ENCODE measurements at places on chromosomes 1 and 21.

DNA sequence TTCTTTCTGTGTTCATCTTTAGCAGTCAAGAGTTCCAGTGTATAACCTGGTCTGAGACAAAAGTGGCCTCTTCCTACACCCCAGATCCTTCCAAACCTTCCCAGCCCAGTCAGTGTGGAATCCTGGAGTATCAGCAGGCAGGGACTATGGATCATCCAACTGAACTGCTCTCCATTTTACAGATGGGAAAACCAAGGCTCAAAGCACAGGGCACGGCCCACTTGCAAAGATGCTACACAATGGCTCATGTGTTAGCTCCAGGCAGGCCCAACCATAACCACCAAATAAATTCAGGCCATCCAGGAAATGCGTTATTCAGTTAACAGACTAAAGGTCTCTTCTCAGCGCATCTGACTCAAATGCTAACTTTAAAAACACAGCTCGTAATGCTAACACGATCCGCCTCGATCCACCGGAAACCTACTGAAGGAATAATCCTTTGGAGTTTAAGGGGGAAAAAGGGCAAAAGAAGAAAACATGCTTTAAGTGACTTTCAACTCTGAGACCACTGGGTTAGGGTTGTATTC, 7.1 kb downstream of the GLIS1 start:
- DNase-seq, result no peak

GRCh38 chr1:82901118-82901517, 1097.8 kb downstream of the TTLL7 start:
- DNase-seq, result no peak

DNA sequence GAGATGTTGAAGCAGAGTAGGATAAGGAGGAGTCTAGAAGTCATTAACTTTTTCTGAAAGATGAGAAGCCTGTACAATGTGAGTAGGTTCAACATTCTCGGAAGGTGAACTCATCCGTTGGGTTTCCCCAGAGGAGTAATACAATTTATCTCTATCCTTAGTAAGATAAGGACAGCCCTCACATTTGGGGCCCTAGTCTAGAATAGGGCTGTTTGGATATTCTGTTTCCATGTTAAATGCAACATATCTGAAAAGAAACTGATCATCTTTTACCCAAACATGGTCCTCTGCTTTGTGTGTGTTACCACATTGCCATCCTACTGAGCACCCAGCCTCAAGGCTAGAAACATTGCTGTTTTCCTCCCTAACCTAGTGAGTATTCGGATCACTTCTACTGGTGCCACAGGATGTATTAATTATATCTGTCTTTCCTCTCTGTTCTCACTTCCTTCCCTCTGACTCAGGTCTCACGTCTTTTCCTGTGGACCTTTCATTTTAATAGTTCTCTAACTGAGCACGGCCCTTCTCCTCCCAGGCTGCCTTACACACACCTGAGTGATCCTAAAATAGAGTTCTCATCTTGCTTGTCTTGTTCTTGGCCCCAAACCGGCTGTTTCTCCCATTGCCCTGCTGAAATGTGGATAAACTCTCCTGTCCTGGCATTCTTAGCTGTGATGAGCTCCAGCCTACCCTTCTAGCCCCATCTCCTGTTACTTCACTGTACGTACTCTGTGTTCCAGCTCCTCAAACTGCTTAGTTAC, 91.7 kb downstream of the CDC14A start:
- DNase-seq, result no peak

DNA sequence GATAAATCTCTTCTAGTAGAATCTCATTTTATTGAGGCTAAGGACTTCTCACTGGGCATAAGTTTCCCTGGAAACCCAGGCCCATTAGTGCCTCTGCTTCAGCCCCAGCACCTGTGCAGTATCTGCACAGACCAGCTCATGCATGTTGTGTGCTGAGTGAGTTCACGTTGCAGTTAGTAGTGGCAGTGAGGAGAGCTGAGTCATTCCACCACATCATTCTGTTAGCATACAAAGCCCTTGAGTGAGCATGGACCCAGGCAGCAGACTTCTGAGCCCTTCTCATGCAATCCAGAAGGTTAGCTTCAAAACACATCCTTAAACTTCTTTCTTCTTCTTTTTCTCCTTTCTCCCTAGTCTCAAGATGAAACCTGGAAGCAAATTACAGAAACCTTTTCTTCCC, 45.8 kb upstream of the NTPCR start:
- no peak for DNase-seq

- no peak for DNase-seq
These were observed 521.1 kb downstream of the ADGRL2 start for GRCh38 chr1:82321794-82322193.

GRCh38 chr1:204579681-204580080, 63.5 kb downstream of the MDM4 start:
- no peak for DNase-seq

GRCh38 chr21:36909901-36910561, 56.4 kb downstream of the HLCS start:
- peak; percentile 79 for DNase-seq

DNA sequence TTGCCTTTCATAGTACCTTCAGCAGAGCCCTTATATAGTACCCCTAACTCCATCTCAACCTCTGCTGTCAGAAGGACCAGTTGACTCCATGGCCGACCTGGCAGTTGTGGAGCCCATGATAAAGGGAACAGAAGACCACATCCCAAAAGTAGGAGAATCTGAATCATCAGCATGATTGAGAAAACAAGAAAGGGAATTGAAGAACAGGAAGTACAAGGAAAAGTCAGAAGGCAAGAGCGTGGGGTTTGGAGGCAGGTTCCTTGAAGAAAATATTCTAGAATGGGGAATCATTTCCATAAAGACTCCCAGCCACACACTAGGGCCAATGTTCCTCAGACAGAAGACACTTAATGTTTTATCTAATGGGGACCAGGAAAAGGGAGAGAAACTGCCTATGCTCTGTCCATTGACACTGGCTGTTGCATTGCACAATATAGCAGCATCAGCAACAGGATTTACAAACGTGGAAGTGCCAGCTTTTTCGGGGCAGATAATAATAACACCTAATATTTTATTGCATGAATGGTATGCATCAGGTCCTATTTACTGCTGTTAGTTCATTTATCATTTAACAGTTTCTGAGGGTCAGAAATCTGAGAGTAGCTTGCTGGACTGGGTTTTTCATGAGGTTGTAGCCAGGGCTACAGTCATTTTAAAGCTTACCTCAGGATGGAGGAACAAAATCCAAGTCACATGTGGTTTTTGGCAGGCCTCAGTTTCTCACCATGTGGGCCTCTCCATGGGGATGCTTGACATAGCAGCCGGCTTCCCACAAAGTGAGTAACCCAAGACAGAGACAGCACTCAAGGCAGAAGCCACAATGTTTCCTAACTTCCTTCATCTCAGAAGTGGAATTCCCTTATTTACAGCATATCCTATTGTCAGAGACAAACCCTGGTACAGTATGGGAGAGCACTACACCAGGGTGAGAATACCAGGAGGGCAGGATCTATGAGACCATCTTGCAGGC, 483.4 kb downstream of the PLPP3 start:
- DNase-seq, result no peak
